ENCODE measurements at places on chromosomes 11 and 22. TPM values are rescaled to one million over a fixed set of nuclear protein-coding genes. Genes with fewer than 3 reads are reported as not detected.

The FAM227A gene
- polyA plus RNA-seq = 0.71 TPM

DNA sequence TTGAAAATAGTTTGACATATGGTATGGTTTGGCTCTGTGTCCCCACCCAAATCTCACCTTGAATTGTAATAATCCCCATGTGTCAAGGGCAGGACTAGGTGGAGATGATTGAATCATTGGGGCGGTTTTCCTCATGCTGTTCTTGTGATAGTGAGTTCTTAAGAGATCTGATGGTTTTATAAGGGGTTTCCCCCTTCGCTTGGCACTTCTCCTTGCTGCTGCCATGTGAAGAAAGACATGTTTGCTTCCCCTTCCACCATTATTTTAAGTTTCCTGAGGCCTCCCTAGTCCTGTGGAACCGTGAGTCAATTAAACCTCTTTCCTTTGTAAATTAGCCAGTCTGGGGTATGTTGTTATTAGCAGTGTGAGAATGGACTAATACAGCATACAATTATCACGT is 7.7 kb downstream of the KCTD21 start:
- DNase-seq = no peak

DNA sequence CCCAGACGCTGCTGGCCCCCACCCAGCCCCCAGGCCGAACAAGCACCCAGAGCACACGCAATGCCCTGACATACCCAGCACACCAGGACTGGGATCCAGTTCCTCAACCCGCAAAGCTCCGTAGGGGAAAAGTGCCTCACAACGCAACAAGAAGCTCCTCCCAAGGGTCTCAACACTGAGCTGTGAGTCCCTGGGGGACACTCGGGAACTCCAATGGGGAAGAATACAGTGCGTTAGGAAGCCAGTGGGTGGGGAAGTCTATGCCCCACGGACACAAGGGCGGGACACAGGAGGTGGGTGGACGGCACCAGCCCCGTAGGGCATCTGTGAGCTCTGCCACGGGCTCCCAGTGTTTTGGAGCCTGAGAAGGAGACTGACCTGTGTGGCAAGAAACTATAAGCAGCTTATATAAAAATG is 1.6 kb downstream of the DEAF1 start:
- no peak for DNase-seq

The FAR1 gene
- 19.7 TPM for polyA plus RNA-seq

DNA sequence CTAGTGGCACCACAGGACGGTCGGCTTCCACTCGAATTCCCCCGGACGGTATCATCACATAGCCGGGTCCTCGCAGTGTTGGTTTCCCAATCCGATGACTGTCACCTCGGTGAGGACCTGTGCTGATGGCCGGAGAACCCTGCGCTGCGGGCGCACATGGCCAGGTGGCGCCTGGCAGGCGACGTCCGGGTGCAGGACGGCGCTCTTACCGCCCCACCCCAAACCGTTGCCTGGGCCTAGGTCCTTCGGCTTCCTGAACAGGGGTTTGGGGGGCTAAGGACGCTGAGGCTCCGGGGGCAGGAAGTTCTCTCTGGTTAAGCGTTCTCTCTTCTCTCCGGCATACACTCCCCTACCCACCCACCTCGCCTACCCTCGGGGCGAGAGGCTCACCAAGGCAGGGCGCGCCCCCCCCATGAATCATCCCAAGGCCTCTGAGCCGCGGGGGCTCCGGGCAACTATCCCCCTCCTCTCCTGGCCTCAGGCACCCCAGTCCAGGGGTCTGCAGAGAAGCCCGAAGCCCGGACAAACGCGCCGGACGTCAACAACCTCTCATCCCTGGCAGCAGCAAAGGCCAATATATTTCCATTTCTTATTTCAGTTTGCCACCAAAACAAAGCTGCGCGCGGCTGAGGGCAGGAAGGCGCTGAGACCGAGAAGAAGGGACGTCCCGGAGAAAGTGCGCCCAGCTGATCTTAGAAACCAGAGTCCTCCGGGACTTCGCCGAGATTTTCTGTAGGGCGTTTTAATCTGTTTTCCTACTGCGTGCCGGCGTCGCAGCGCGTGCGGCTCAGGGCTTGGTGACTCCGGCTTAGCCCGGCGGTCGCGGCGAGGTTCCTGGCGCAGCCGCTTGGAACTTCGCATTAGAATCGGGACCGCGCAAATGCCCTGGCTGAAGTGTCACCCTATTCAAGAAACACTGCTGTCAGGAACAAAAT is 5.6 kb downstream of the ALX4 start:
- no peak for DNase-seq

DNA sequence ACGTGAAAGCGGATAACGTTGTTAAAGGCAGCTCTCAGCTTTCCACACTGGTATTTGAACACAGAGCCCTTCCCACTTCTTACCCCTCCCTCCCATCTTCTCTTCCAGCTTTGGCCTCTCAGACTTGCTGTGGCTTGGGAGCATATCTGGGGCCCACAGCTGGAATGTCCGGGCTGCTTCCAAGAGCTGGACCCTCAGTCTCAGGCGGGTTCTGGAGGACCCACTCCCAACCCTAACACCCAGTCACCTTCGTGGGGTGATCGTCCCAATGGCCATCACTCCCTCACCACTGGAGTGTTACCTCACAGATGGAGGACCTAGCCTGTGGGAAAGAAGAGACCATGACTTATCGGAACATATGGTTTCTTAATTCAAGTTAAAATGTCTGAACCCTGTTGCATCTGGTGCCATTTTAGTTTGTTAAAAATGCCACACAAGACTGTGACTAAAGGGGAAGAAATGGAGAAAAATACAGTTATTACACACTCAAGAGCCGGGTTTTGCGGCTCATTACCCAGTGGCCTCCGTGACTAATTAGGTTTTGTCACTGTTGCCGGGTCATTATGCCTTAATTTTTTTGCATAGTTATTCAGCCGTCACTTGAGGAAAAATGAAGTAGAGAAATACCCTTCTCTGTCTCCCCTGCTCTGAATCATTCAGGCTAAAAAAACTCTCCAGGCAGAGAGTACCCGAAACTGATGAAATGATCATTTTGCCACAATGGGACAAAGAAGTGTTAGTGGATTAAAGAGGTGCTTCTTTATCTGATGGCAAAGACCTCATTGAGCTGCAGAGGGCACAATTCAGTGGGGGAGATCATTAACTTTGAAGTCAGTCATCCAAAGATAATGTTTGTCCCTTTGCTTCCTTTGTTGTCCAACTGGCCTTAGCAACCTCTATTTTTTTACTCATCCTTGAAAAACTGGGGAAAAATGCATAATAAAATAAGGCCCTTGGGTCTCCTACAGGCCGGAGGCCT is 87.2 kb upstream of the HTATIP2 start:
- no peak for DNase-seq

The C11orf65 gene
- polyA plus RNA-seq = 0.84 TPM

The OR51B5 gene
- polyA plus RNA-seq = not detected

DNA sequence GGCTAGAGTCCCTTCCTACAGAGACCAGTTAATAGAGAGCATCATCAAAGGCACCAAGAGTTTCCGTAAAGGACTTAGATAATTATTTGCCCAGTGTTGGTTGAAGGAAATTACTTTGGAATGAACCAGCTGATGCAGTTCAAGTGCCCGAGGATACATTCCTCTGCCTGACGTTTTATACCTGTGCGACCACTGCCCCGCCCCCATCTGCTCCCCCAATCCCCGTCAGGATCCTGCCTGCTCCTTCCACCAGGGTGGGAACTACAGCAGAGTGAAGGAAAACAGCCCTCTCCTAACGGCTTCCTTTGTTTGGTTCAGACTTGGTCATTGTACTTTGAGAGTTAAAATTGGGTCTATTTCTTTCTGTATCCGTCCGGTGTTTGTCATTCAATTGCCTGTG is 761.5 kb downstream of the NTM start:
- no peak for DNase-seq

The UBQLNL gene
- polyA plus RNA-seq = 0.10 TPM

The BARX2 gene
- 6.1 TPM for polyA plus RNA-seq

GRCh38 chr11:12216671-12217374 is 106.4 kb downstream of the MICAL2 start:
- DNase-seq = no peak

- no peak for DNase-seq
Observed at GRCh38 chr11:61636676-61637075, 43.5 kb upstream of the DAGLA start.

The GLB1L2 gene
- 9.6 TPM for polyA plus RNA-seq

The BBOX1 gene
- polyA plus RNA-seq = not detected

DNA sequence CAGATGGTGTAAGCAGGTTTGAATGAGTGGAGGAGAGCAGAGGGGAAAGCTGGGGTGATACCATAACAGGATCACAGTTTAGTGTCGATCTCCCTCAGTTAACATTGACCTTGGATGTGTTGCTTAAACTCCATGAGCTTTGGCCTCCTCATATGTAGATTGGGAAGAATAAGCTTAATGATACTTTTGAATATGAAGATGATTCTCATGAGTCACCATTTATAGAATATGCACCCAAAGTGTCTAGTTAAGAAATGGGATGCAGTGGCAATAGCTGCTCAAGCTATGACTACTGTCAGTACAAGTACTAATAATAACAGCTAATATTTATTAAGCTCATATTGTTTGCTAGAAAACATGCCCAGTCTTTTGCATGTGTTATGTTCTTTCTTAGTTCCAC is 236.2 kb upstream of the KIRREL3 start:
- DNase-seq = no peak

The ARHGAP42 gene
- polyA plus RNA-seq = 4.3 TPM

The CLTCL1 gene
- 1.5 TPM for polyA plus RNA-seq

The C11orf91 gene
- polyA plus RNA-seq = not detected

GRCh38 chr11:95304777-95305176 is 73.8 kb upstream of the SESN3 start:
- DNase-seq = no peak

DNA sequence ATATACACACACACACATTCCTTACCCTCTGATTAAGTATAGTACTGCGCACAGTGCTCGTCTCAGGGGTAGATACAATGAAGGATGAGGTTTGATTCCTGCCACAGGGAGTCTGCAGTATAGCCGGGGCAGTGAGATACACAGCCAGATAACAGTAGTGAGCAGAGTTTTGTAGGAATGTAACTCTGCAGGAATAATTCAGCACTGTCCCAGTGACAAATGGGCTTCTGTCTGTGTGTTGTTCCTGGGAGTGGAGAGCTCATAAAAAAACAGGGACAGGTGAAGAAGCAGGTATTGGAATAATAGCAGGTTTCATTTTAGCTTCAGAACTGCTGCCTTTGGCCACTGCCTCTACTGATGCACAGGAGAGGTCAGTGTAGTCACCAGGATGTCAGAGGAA is 85.3 kb upstream of the OR9Q1 start:
- no peak for DNase-seq

- DNase-seq = no peak
Observed at GRCh38 chr11:119747868-119748660, 19.1 kb upstream of the NECTIN1 start.

- DNase-seq = no peak
Observed at GRCh38 chr22:29166180-29166579, 39.5 kb upstream of the EMID1 start.

GRCh38 chr22:23175817-23176644 is 4.3 kb upstream of the BCR start:
- DNase-seq = no peak

Data from small intestine (tissue), 16 donors.